ENCODE measurements at places on chromosomes 3 and 15.

DNA sequence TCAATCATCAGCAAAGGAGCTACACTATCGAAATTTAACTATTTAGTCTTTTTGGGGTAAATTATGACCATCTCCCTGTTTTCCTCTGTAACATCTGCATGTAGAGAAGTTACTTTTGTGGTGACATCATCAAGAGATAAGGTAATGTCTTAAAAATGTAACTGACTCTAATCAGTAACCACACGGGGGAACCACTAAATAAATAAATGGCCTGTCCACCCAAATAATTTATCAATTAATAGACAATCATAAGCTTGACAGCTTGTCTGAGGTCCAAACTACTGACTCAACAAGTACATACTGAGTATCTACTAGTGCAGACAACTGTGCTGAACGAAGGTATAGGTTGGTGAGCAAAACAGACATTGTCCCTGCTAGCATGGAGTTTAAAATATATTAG is 219.3 kb downstream of the SLC9A9 start:
- no peak for DNase-seq

DNA sequence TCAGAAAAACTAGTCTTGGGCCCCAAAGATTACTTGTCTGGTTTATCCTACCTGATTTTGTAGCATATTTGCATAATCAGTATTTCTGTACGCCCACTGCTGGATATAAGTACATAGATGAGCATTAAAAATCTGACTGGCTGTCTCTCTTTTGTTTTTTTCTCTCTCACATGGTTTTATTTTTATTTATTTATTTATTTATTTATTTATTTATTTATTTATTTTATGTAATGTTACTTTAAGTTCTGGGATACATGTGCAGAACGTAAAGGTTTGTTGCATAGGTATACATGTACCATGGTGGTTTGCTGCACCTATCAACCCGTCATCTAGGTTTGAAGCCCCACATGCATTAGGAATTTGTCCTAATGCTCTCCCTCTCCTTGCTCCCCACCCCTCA is 31.9 kb downstream of the C2CD4B start:
- no peak for DNase-seq

DNA sequence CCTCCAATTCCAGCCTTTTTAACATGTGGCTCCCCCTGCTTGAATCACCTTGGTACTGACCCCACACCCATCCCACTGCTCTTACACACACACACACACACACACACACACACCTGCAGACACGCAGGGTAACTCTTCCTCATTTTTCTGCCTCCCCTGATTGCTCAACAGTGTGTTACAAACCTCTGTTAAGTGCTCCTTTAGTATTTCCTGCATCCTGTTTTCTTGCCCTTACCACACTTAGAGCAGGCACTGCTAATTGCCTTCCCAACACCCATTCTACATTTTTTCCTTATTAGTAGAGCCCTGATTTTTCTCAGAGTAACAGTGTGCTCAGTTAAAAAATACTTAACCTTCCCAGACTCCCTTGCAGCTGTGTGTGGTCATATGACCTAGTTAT is 184.0 kb downstream of the EBLN2 start:
- no peak for DNase-seq

DNA sequence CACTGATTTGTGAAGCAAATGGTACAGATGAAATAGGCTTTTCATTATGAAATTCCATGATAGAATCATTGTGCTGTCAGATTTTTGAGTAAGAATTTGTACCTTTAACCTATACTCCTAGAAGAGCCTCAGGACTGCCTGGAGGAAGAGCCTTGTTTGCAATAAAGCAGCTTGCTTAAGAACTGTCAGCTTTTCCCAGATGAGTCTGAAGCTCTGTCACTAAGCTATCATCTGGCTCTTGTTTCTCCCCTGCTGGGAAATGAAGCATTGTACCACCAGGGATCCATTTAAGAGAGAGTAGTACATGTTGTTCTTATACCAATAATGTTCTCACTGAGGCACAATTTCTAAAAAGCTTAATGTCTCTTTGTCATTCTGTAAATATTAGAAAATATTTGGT is 85.1 kb upstream of the FLNB start:
- DNase-seq, result peak; percentile 51

- no peak for DNase-seq
These were observed 258.1 kb upstream of the ROPN1 start for GRCh38 chr3:124250053-124250452.

- peak; percentile 59 for DNase-seq
These were observed 203.1 kb downstream of the KCNAB1 start for GRCh38 chr3:156323466-156323865.

- DNase-seq, result no peak
These were observed 24.6 kb downstream of the ETV5 start for GRCh38 chr3:186084264-186084663.

DNA sequence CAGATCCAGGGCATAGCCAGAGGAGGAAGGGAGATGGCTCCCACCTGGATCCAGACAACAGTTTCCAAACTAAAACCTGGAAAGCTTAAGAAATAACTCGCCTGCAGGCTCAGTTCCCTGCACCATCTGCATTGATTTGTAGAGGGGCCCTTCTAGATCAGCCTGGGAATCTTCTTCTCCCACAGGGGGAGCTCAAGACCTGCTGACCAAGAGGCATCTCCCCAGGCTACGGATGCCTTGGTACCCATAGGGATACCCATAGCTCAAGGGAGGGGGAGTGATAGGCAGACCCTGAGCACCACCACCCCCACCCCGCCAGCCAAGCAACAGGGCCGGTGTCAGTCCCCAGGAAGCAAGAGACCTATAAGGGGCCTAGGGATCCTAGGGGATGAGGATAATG is 28.0 kb upstream of the DCLK3 start:
- peak; percentile 24 for DNase-seq

DNA sequence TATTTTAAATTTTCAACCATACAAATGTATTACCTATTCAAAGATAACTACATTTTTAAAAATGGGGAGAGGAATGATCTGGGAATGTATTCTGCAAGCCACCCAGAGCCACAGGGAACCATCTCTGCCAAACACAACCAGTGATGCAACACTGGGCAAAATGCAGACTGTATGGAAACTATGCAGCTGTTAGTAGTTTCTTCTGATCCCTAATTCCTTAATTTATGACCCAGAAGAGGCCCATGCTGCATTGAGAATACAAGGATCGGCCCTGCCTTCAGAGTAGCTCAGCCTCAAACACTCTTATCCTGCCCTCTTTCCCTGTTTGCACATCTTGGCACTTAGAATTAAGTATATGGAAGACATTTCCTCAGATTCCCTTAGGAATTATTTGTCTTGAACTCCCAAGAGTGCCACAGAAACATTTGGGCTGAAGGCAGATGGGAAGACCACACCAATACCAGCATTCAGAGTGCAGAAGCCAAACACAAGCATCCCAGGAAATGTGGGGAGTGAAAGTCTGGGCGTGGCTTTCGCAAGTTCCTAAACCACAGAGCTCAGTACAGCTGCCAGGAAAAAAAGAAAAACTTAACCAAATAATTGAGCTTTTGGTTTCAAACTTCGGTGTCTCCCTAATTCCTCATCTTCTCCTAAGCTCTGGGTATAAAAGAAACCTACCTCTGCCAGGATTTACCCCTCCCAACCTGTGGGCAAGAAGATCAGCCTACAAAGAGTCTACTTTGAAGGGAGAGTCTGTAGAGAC is 5.3 kb downstream of the SNUPN start:
- no peak for DNase-seq

DNA sequence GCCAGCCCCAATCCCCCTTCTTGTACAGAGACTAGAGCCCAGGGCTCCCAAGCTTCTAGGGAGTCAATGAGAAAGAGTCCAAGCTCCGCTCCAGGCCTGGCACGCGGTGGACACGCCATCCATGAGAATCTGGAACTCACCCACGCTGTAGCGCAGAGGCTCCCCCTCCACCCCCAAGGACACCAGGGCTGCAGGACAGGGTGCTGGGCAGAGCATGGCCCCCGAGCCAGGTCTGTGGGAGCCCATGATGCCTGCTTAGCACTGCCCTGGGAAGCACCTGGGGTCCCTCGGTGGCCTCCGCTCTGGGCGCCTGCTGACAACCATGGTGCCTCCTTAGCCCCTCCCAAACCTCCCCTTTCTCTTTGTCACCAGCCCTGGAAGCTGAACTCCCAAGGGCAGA is 28.5 kb downstream of the ACSBG1 start:
- no peak for DNase-seq

- DNase-seq, result no peak
These were observed 150.0 kb downstream of the RTP4 start for GRCh38 chr3:187518207-187518606.

GRCh38 chr15:25057574-25057973 is 102.8 kb downstream of the SNRPN start:
- DNase-seq, result no peak

GRCh38 chr15:48693484-48693883 is 48.0 kb upstream of the FBN1 start:
- DNase-seq, result no peak

DNA sequence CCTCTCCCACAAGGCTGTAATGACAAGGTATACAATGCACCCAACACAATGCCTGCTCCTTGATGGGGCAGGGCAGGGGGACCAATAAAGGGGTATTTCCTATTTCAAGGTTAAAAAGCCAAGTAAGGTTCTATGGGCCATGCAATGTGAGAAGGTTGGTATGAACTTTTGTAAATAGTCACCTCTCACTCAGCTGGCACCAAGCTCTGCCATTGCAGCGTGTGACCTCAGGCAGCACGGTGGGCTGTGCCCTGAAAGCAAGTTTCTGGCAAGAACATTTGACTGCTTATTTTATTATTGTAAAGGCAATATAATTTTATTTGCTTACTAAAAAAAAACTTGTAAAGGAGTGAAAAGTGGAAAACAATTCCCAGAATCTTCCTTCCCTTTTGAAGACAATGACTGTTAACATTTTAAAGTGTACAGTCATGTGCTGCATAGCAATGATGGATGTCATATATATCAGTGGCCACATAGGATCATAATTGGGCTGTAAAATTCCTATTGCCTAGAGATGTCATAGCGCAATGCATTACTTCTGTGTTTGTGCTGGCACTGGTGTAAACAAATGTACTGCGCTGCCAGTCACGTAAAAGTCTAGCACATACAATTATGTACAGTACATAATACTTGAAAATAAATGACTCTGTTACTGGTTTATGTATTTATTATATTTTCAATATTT is 167.3 kb upstream of the RORA start:
- peak; percentile 78 for DNase-seq

GRCh38 chr3:4493941-4494894 is 1.1 kb downstream of the ITPR1 start:
- peak; percentile 34 for DNase-seq

DNA sequence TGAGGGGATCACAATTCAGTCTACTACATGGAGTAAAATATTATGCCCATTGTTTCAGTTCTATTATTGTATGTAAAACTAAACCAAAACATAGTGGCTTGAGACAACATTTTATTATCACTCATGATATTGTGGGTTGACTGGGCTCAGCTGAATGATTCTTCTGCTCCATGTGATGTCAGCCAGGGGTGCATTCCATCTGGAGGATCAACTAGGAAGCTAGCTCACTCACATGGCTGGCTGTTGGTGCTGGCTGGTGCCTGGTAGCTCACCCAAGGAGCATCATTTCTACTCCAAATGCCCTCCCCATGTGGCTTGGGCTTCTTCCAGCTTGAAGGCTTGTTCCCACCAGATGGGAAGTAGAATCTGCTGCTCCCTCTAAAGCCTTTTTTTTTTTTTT is 51.8 kb upstream of the CLRN1 start:
- no peak for DNase-seq

DNA sequence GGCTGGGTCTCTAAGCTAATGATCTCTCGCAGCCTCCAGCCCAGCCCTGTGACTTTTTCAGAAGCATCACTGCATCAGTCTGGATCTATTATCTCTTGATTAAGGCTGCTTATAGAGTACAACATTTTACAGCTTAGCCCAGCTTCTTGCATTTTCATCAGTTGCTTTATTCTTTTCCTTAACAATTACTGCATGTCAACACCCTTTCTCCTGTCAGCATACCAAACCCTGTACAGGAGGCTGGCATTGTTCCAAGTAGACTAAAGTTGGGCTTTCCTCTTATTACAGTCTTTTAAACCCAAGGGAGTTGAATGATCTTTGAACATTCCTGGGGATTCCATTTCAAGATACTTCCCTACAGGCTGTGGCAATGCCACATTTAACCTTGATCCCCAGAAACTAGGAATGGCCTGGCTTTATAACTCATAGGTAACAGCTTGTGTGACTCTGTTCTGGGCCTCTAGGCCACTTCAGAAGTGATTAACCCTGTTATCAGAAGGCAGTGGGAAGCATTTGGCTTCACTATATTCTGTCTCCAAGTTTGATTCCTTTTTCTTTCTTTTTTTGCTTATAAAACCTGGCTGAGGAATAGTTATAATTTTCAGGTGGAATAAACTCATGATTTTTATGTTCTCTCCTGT is 182.9 kb downstream of the KCNMB2 start:
- DNase-seq, result no peak

GRCh38 chr3:59424268-59425010 is 374.6 kb upstream of the CFAP20DC start:
- DNase-seq, result no peak

- no peak for DNase-seq
These were observed 11.5 kb upstream of the ANKRD28 start for GRCh38 chr3:15809313-15809712.

GRCh38 chr3:5198986-5199731 is 11.7 kb downstream of the EDEM1 start:
- DNase-seq, result peak; percentile 6

DNA sequence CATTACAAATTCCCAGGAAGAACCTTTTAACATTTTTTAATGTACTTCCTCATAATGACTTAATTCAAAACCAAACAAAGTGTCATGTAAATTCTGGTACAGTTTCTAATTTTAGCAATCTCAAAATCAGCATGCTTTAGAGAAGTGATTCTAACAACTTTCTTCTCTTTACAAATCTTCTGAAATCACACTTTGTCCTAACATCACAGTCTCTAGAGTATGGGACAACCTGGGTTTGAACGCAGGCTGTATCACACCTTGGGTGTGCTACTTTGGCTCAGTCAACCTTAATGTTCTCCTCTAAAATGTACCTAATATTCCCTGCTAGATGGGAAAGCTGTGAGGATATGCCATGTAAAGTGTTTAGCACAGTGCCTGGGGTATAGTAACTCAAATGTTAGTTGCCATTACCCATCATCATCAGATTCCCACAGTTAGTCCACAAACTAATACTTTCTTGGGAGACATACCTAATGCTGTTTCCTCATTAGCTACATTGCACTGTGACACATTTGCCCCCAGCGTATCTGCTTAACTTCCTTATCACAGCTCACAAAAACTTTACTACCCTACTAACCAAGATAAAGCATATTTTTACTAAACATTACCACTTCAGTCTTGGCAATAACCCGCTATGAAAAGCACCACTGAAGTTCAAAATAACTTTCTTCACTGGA is 3.1 kb downstream of the TSPAN3 start:
- no peak for DNase-seq

Measured in trophoblast cell (in vitro differentiated cells and primary cell).